Astrocyte of the cerebellum (primary cell): ENCODE measurements at places on chromosomes 16 and 17.

DNA sequence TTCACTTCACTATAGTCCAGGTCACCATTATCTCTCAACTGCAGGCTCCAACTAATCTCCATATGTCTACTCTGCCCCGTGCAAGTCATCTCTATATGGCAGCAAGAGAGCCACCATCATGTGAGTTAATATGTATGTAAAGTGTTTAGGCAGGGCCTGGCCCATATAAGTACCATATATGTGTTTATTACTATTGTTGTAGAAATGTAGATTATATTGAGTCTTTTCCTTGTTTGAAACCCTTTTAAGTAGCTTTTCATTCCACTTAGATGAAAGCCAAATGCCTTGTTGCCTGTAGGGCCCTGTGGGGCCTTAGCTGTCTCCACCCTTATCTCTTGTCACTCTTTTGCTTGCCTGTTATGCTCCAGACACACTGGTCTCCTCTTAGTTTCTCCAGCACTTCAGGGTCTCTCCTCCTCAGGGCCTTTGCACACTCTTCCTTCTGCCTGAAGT, 164.0 kb downstream of the PHKB start:
- no peak for DNase-seq

- no peak for DNase-seq
Observed at GRCh38 chr17:68320943-68321555, 29.8 kb downstream of the ARSG start.

DNA sequence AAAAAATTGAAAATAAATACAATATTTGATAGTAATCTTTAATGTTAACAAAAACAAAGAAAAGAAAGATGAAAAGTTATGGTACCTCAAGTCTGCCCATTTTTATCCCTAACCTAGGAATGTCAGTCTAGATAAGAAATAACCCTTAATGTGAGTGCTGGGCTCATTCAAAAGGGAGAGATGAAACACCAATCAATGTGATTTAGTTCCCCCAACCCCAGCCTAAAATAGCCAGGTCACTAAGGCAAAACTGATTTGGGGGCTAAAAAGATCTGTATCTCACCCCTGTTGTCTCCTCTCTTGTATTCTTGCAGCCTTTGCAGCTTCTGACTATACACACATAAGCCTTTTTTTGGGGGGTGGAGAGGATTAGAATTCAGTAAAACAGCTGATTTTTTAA, 3.2 kb upstream of the IGF2BP1 start:
- no peak for DNase-seq

DNA sequence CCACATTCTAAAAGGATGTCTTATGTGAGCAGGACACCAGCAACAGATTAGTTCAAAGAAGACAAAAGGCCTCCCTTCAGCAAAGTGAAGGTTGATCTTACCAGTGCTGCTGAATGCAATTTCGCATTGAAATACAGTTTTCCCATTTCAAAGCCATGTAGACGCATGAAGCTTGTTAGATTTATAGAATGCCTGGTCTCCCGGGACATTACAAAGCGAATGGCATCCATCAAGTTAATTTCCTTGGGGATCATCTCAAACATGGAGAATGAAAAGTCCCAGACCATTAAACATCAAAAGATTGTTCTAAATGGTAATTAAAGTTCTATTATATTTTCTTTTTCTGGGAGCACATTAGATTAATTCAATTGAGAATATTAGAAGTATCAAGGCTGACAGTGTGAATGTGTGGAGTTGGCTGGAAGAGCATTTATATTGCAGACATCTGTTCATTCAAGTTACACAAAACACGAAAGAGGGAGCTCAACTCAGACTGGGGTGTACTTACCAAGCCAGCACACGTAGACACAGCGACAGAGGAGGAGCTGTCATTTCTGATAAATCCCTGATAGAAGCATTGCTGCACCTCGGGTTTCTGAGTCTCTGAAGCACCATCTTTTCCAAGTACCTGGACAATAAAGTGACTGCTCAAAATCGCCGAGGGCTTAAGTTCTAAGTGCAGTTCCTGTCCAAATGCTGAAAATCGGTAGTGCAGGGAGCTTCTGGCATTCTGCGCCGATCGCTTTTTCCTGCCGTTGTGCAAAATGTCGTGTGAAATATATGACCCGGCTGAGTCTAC, 3.8 kb downstream of the ADAMTS18 start:
- no peak for DNase-seq

DNA sequence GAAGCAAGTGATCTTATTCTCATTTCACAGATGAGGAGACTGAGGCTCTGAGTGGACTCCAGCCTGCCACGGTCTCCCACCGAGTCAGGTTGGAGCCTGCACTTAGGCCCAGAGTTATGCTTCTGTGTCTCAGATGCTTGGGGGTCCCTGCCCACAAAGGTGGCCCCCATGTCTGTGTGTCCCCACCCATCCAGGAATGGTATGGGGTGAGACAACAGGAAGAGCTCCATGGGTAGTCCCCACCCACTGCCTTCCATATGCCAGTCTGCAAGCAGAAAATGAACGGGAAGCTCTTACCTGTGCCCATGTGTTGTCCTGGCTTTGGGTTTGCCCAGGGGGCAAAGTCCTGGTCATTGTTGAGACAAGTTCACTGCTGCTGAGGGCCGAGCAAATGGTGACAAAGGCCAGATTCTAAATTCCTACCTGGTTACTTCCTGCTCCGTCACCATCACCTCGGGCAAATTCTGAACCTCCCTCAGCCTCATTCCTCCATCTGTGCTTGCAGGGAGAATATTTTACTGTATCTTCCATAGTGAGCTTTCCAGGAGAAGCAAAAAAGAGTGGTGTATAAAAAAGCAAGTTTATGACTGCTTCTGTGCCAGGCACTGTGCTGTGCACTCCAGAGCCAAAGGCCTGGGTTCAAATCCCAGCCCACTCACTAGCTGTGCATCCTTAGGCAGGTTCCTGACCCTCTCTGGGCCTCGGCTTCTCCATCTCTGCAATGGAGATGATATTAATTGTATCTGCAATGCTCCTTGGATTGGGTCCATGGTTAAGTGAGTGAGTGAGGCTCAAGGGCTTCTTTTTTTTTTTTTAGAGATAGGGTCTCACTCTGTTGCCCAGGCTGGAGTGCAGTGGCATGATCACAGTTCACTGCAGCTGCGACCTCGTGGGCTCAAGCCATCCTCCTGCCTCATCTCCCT, 9.3 kb downstream of the IL4R start:
- no peak for DNase-seq

DNA sequence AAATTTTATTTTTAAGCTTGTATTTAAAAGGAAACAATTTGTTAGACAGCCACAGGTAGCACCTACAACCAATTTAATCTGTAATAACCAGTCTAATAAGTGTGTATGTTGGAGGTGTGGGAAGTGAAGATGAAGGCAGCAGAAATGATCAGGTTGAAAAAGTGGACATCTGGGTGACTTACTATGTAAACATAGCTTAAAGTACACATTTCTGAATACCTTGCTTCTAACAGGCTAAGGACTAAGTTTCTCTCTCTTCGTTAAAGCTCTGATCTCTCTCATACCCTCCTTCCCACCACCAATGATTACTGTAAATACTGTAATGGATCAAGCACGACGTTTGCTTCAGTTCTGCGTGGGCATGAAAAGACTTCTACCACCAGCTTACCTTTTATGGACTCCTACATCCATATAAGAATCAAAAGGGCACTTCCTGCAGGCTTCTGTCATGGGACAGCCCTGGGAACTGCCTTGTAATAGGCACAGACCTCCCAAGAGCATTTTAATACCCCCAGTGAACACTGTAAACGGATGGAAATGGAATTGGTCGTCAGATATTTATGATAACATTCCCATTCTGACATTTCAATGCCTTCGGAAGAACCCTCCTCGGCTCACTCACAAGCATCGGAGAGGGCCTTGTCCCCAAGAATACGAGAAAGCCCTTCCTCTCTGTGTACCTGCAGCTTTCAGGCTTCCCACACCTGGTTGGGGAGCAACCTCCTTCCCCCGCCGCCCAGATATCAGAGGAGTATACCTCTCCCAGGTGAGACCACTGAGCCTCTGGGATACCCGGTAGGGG, 700 bp downstream of the CCDC43 start:
- DNase-seq = no peak

- no peak for DNase-seq
Observed at GRCh38 chr17:79338604-79339003, 264.0 kb downstream of the ENGASE start.

- no peak for DNase-seq
Observed at GRCh38 chr16:86448306-86448890, 61.9 kb upstream of the FOXF1 start.

GRCh38 chr16:27917949-27918348, 145.6 kb downstream of the GSG1L start:
- no peak for DNase-seq

- peak; percentile 8 for DNase-seq
Observed at GRCh38 chr17:18093616-18094408, 6.1 kb downstream of the DRG2 start.

- DNase-seq = no peak
Observed at GRCh38 chr17:78138204-78139060, 7.8 kb upstream of the C17orf99 start.

DNA sequence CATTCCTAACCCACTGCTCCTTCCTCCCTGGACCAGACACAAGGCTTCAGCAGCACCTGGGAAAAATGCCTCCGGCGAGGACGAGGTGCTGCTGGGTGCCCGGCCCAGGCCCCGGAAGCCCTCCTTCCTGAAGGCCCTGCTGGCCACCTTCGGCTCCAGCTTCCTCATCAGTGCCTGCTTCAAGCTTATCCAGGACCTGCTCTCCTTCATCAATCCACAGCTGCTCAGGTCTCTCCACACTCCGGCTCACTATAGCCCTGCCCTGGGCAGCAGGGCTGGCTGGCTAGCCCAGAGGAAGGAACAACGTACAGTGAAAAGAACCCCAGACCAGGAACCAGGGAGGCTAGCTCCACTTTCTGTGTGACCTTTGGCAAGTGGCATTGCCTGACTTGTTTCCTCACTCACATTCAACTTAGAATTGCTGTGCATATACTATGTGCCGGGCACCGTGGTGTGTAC, 26.2 kb downstream of the ABCC3 start:
- no peak for DNase-seq

- DNase-seq = no peak
Observed at GRCh38 chr16:13779676-13780075, 140.3 kb upstream of the ERCC4 start.

- DNase-seq = no peak
Observed at GRCh38 chr17:410543-411401, 58.2 kb upstream of the RPH3AL start.

GRCh38 chr17:17412326-17412725, 64.5 kb upstream of the MED9 start:
- DNase-seq = no peak

DNA sequence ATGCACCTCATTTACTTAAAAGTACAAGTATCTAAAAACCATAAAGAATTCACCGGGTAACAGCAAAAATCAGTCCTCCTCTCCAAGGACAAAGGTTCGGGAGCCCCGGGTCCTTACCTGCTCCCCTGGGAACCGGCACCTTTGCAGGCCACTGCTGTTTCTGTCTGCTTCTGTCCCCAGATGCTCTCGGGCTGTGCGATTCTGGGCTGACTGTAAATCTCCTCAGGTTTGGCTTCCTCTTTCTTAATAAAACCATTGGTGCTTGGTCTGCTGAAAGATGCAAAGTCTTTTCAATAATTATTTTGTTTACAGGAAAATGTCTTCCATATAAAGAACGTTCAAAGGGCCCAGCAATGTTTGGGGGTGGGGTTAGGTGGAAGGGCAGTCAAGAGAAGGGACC, 63.9 kb downstream of the MARCHF10 start:
- DNase-seq = no peak

GRCh38 chr17:12422651-12423050, 243.0 kb upstream of the MYOCD start:
- no peak for DNase-seq

DNA sequence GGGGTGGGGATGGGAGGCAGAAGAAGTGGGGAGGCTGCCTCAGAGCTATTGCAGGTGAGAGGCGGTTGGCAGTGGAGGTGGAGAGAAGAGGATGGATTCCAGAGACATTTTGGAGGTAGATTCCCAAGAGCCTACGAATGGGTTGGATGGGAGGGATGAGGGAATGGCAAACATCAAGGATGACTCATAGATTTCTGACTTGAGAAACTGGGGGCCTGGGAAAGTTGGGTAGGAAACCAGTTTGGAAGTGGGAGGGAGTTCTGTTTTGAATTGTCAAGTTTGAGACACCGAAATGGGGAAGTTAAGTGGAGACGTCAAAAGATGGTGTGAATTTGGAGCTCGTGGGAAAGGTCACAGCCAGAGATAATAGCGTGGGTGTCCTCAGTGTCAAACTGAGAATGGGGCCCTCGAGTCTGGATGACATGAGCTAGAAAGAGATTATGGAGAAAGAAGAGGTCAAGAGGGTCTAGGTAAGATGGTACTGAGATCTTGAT, 6.2 kb upstream of the CYLD start:
- no peak for DNase-seq

DNA sequence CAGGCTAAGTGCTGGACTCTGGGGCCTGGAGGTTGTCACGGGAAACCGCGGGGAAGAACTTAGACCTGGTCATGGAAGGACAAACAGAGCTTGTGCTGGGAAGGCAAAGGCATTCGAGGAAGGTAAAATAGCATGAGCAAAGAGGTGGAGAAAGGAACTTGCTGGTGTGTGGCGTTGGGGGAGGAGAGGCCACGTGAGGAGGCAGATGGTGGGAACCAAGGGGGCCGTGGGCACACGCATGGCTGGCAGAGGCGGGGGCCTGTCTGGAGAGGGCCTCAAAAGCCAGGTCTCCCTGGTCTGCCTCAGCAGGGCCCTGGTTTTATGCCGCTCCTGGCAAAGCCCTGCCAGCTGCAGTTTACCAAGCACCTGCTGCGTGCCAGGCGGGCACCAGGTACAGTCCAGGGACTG, 15.3 kb downstream of the CORO7 start:
- DNase-seq = no peak

DNA sequence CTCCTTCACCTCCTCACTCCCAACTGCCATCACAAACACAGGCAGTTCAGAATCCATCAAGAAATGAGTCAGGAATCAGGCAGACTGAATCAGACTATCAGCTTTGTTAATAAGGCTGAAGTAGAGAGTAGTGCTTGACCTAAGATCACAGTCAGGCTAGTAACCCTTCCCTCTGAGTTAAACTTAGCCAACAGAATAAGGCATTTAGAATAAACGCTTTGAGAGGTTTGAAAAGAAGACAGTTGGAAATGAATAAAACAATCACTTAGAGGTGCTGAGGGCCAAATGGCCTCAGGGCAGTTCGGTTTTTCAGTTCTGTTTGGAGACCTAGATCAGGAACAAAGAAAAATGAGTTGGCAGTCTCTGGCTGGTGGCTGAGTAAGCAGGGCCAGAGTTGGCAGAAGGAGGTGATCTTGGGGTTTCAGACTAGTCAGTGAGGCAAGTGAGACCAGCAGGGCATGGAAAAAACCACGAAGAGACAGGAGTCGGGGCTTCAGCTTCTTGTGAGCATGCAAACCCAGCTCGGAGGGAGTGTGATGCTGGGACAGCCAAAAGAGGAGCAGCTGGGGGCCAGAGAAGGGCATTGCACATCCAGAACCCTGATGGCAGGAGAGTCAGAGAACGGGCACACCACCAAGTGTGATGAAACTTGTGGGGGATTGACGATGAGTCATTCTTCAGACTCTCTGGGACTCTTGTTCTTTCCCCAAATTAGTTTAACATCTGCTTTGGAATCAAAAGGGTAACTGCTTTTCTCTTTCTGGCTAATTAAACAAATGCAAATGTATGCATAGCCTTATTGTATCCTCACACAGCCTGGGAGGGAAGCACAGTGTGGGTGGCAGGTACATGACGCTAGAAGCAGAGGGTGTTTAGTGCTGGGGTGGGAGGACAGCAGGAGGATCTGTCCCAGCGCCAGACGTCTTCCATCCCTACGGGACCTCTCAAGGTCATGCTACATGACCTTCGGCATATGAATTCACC, 54.8 kb downstream of the SPECC1 start:
- DNase-seq = peak; percentile 85

- no peak for DNase-seq
Observed at GRCh38 chr16:50442221-50442620, 73.4 kb upstream of the BRD7 start.

GRCh38 chr16:63067141-63067540, 1030.9 kb upstream of the CDH8 start:
- no peak for DNase-seq
